ENCODE measurements at places on chromosomes 13 and 19.

DNA sequence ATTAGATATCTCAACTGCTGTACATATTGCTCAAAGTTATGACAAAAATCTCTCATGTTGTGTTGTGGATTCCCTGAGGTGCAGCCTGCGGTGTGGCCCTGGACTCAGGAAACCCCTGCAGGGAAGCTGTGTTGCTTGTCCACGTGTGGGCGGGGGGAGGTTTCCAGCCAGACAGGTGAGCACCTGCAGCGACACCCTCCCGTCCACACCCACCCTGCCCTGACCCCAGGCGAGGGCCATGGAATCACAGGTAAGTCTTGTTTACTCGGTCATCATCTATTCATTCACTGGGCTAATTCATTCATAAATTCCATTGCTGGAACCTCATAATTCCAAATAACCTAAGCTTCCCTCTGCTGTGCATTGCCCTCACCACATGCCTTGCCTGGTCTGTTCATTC is 14.1 kb downstream of the PLPP2 start:
- DNase-seq = no peak

DNA sequence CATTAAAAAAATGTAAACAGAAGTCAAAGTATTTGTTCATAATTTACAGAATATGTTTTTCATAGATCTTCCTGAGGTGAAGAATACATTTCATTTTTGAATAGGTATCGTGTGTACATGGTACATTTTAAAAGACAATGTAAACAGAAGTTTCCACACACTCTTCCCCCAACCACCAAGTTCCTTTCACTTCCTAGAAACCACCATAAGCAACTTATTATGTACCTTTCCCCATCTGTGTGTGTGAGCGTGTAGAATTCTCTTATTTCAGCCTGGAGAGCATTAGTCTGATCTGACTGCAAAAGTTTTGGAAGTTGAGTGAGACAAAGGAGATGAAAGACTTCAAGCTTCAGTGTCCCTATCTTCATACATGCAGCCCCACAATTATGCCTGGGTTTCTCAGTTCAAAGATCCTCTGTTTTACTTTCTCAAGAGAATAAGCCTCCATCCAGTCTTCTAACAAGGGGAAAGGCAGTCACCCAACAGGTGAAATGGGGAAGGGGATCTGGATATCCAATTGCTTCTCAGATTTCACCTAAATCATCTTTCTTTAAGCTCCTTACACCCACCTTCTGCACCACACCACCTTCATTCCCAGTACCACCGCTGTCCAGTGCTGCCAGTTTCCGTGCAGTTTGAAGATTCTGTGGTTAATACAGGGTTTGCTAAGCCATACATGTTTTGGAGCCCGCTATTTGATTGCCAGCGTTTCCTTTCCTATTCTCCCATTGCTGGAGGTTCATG is 2.1 kb downstream of the TEX30 start:
- DNase-seq = no peak

- DNase-seq = no peak
Measured at GRCh38 chr13:80009760-80010159, 331.2 kb downstream of the SPRY2 start.

DNA sequence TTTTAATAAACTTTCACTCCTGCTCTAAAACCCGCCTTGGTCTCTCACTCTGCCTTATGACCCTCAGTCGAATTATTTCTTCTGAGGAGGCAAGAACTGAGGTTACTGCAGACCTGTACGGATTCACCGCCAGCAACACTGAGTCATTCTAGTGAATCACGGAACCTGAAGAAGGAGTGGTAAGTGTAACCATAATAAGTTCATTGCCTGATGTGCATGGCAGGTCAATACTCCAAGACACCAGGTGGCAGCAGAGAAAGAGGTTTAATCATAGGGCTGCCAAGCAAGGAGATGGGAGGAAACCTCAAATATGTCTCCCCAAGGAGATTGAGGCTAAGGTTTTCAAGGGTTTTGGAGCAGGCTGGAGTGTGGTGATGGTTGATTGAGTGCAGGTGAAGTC is 204.3 kb upstream of the IPO5 start:
- no peak for DNase-seq
